ENCODE measurements at places on chromosomes 2 and 18. TPM values are rescaled to one million over a fixed set of nuclear protein-coding genes. Genes with fewer than 3 reads are reported as not detected.

The RTKN gene
- 1.8 TPM for total RNA-seq

The UGT1A5 gene
- not detected for total RNA-seq

The KRCC1 gene
- total RNA-seq = 21.6 TPM

The CCDC148 gene
- not detected for total RNA-seq

The EGR4 gene
- not detected for total RNA-seq

The RFTN2 gene
- 0.88 TPM for total RNA-seq

The EML6 gene
- 2.4 TPM for total RNA-seq

The ATP9B gene
- total RNA-seq = 39.0 TPM

The COL4A3 gene
- not detected for total RNA-seq

The GKN2 gene
- not detected for total RNA-seq

The SLC4A5 gene
- 3.6 TPM for total RNA-seq

DNA sequence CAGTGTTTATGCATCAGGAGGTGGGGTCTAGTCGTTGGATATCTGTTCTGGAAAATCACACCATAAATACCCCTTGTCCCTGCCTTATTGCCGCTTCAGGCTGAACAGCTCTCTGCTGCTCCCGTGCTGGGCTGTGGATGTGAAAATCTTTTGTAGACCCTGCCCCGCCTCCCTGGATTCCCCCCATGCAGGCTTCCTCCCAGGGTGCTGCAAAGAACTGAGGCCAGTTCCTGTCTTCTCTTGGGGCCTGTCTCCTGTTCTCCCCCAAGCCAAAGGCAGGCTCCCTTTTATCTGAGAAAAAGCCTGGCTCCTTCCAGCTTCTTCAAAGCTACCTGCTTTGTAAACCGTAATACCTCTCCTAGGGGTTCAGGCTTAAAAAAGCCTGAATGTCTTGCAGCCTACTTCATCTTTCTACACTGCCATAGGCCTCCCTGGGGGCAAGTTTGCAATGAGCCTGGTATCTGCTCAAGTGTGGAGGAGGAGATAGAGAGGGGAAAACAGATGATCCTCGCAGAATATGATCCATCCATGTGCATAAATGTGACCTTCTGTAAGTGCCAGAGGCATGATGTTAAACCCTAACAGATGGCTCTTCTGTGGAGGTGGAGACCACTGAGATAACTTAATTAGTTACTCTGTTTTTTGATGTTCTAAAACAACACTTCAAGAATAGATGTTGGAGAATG, 55.3 kb downstream of the VWA3B start:
- peak overlapping the region; percentile 26 for H3K27ac ChIP-seq
- no peaks in the 10 kb centered on the region for H3K27me3 ChIP-seq
- no peaks in the 10 kb centered on the region for H3K36me3 ChIP-seq
- no peaks in the 10 kb centered on the region for H3K4me1 ChIP-seq

DNA sequence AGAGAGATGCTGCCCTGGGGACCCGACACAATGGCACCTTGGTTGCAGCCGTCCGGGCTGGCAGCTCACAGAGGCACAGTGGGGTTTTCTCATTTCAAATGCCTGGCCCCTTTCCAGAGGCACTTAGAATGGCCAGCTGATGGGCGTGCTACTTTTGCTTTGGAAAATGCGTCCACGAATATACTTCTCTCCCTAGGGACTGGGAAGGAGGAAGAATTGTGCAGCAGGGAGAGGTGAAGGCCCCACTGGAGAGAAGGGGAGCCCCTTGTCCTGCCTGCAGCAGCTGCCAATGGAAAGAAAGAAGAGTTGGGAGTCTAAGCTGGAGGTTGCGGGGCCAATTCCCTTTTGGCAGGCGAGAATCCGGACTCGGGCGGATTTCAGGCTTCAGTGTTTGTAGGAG, 1.1 kb upstream of the MAL start:
- peaks cover 17% of the 10 kb centered on the region for H3K36me3 ChIP-seq
- no peak for DNase-seq
- H3K27ac ChIP-seq = peak overlapping the region; percentile 64
- peaks cover 2% of the 10 kb centered on the region for H3K27me3 ChIP-seq
- peaks cover 36% of the 10 kb centered on the region for H3K4me1 ChIP-seq
- H3K4me3 ChIP-seq = peak overlapping the region; percentile 81

GRCh38 chr2:57278451-57278850, 768.2 kb upstream of the VRK2 start:
- no peak overlapping the region for H3K4me3 ChIP-seq
- H3K36me3 ChIP-seq = no peaks in the 10 kb centered on the region
- H3K27me3 ChIP-seq = no peaks in the 10 kb centered on the region

- H3K4me1 ChIP-seq = no peaks in the 10 kb centered on the region
- DNase-seq = no peak
- H3K27ac ChIP-seq = no peak overlapping the region
- H3K27me3 ChIP-seq = peaks cover 14% of the 10 kb centered on the region
- H3K36me3 ChIP-seq = no peaks in the 10 kb centered on the region
These were observed 37.8 kb upstream of the CCDC150 start for GRCh38 chr2:196601430-196602306.

GRCh38 chr18:73707035-73707434, 440.6 kb downstream of the FBXO15 start:
- no peaks in the 10 kb centered on the region for H3K4me1 ChIP-seq
- no peaks in the 10 kb centered on the region for H3K36me3 ChIP-seq
- no peak overlapping the region for H3K4me3 ChIP-seq
- DNase-seq = no peak
- no peak overlapping the region for H3K27ac ChIP-seq
- H3K27me3 ChIP-seq = no peaks in the 10 kb centered on the region

DNA sequence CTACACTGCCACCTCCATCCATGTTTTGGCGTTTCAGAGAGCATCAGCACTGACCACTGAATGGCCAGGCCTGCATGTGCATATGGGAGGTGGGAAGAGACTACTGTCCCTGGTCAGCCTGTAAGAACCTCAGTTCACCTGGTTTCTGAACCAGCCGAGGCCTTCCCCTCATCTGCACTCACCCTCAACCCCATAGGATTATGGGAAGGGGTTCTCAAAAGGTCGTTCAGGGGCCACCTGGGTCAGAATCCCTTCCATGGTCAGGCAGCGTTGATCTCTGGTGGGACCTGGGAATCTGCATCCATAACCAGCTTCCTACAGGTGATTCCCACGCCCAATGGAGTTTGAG, 36.7 kb downstream of the TET3 start:
- H3K4me1 ChIP-seq = peaks cover 36% of the 10 kb centered on the region
- DNase-seq = no peak
- no peak overlapping the region for H3K4me3 ChIP-seq
- H3K36me3 ChIP-seq = peaks cover 5% of the 10 kb centered on the region
- no peaks in the 10 kb centered on the region for H3K27me3 ChIP-seq

DNA sequence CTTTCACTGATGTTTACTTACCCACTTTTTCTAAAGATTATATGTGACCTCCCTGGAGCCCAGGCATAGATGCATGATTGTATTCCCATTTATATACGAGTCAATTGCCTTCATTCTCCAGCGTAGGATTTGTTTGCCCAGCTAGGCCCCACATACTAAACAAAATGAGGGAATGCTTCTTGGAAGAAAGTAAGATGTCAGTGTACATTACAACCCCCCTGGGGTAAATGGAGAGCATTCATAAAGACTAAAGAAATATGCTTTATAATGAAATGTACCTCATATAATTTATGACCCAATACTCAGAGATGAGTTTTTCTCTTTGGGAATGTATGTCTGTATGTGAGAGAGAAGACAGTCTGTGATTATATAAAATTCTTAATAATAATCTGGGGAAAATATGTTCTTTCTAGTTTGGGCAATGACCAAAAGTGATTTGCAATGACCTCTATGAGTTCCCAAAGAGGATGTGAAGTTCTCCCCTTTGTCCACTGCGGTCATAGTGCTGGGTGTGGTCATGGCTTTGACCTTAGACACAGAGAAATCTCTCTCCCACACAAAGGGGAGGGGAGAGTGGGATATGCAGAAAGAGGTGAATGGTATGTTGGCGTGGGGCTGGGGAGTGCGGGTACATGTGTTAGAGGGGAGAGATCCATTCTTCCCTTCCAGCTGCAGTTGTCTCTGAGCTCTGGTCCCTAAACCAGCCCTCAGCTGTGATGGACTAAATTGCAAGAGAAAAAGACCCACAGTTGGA, 175.6 kb downstream of the EN1 start:
- no peak overlapping the region for H3K27ac ChIP-seq
- no peaks in the 10 kb centered on the region for H3K27me3 ChIP-seq

GRCh38 chr18:72412927-72413326, 131.2 kb downstream of the CBLN2 start:
- no peak overlapping the region for H3K27ac ChIP-seq
- no peaks in the 10 kb centered on the region for H3K36me3 ChIP-seq
- no peaks in the 10 kb centered on the region for H3K4me1 ChIP-seq
- H3K27me3 ChIP-seq = no peaks in the 10 kb centered on the region
- H3K4me3 ChIP-seq = no peak overlapping the region

DNA sequence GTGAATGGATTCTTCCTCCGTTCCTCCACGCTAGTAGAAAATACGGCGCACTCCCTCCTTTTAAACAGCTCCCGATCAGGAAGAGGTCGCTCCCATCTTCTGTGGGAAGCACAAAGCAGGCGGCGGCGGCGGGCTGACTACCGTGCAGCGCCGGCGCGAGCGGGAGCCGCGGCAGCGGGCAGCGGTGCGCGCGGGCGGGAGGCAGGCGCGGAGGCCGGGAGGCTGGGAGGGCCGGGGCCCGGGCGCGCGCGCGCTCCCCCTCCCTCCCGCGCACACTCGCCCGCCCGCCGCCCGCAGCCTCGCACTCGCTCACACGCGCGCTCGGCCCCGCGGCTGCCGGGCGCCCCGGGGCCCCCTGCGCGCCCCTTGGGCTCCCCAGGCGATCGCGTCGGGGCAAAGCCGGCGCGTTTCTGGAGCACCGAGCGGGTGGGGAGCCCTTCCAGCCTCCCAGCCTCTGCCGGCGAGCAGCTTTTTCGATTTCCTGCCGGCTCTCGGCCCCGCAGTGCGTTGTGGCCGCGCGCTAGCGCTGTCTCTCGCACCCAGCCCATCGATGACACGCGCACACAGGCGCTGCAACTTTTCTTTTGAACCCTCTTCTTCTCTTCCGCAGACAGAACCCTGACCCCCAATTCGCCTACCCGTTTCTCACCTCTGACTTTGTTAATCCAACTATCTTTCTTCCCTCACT, at the start of gene SLC8A1:
SLC8A1 (minus strand) TSS at position 173 of the 688 bp plus-strand sequence.
- H3K4me3 ChIP-seq = peak within 1 kb of the TSS; percentile 91
- H3K27me3 ChIP-seq = peaks cover 50% of the 10 kb centered on the region
- peaks cover 17% of the 10 kb centered on the region for H3K4me1 ChIP-seq
- H3K27ac ChIP-seq = peak within 1 kb of the TSS; percentile 68

GRCh38 chr2:18788592-18788991, 199.2 kb upstream of the NT5C1B start:
- DNase-seq = no peak
- H3K4me3 ChIP-seq = no peak overlapping the region
- H3K27ac ChIP-seq = no peak overlapping the region
- no peaks in the 10 kb centered on the region for H3K27me3 ChIP-seq
- H3K4me1 ChIP-seq = no peaks in the 10 kb centered on the region

GRCh38 chr18:55576001-55576400, 12.0 kb downstream of the TCF4 start:
- H3K4me1 ChIP-seq = no peaks in the 10 kb centered on the region
- no peak overlapping the region for H3K27ac ChIP-seq
- H3K27me3 ChIP-seq = peaks cover 2% of the 10 kb centered on the region
- DNase-seq = no peak

DNA sequence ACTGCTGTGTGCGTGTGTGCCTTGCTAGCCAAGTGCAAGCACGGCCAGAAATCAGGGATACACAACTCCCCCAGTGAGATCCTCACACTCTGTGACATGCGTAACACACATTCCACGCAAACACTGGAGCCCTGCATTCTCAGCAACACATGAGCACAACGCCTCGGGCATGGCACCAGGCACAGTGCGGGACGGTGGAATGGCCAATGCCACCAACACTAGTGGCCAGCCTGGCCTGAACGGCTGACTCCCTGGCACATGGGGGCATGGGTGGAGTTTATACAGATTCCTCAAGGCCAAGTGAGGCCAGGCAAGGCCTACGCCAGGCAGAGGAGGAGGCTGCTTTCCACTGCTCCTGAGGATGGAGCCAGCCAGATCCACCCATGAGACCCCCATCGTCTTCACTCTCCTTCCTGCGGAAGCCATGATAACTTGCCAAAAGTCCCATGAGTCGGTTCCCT, 56.2 kb downstream of the ANKMY1 start:
- no peak overlapping the region for H3K27ac ChIP-seq
- H3K4me1 ChIP-seq = no peaks in the 10 kb centered on the region
- no peak overlapping the region for H3K4me3 ChIP-seq
- no peak for DNase-seq
- H3K27me3 ChIP-seq = no peaks in the 10 kb centered on the region
- H3K36me3 ChIP-seq = peaks cover 5% of the 10 kb centered on the region

GRCh38 chr2:11932962-11933361, 186.5 kb downstream of the LPIN1 start:
- H3K27ac ChIP-seq = no peak overlapping the region
- no peak for DNase-seq
- no peak overlapping the region for H3K4me3 ChIP-seq

GRCh38 chr2:224946895-224947294, 95.4 kb downstream of the DOCK10 start:
- H3K27ac ChIP-seq = peak overlapping the region; percentile 98
- peaks cover 36% of the 10 kb centered on the region for H3K36me3 ChIP-seq
- H3K4me1 ChIP-seq = peaks cover 49% of the 10 kb centered on the region
- no peak for DNase-seq
- no peaks in the 10 kb centered on the region for H3K27me3 ChIP-seq
- H3K4me3 ChIP-seq = peak overlapping the region; percentile 96

DNA sequence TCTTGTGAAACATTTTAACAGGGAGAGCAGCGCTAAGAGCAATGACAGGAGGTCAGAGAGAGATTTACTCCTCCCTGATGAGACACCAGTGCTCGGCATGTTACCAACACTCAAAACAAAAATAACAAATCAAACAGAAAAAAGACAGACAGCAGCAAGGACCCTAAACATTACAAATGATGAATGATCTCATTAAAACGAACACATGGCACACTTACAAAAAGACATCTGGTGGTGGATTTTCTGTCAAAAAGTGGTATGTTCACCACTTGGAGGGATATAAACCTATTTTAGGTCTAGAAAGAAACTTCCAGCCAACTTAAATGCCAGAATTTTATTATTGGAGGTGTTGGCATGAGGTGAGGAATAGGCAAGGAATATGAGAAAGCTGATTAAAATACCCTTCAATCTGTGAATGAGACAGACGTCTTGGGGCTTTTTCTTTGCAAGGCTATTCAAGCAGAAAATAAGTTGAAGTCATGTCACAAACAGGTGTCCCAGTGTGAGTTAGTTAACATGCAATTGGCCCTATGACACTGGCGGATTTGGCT, 112.8 kb downstream of the PRELID3A start:
- no peaks in the 10 kb centered on the region for H3K4me1 ChIP-seq
- no peak overlapping the region for H3K4me3 ChIP-seq
- peaks cover 2% of the 10 kb centered on the region for H3K27me3 ChIP-seq
- H3K27ac ChIP-seq = no peak overlapping the region
- no peak for DNase-seq
- H3K36me3 ChIP-seq = no peaks in the 10 kb centered on the region

DNA sequence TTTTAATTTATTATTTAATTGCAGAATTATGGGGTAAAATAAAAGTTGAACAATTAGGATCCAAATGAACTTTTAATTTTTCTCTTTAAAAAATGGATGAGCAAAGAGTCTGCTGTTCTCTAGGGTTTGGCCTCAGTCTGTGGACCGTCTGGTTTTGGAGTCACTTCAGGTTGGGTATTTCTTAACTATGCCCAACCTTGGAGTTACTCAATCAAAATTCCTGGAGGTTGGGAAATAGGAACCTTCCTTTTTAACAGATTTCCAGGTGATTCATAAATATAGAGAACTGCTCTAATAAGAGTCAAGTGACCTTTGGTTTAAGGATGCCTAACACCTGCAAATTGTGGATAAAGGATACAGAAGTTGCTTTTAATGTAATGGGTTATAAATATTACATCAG, 241.5 kb upstream of the GCFC2 start:
- H3K27me3 ChIP-seq = no peaks in the 10 kb centered on the region
- H3K4me3 ChIP-seq = no peak overlapping the region
- no peaks in the 10 kb centered on the region for H3K4me1 ChIP-seq
- H3K36me3 ChIP-seq = no peaks in the 10 kb centered on the region
- no peak for DNase-seq

Data from activated naive CD8-positive, alpha-beta T cell treated with anti-CD3 and anti-CD28 coated beads, Interleukin-2, amount 10 ng/mL, durations not matched to agents 7 days and 5 days (primary cell).